NCI-H1092 (cell line): ENCODE measurements at places on chromosomes 7 and 10.

GRCh38 chr10:114094795-114095194, 51.1 kb downstream of the ADRB1 start:
- no peak for DNase-seq

GRCh38 chr10:121658611-121659010, 60.4 kb upstream of the FGFR2 start:
- no peak for DNase-seq

DNA sequence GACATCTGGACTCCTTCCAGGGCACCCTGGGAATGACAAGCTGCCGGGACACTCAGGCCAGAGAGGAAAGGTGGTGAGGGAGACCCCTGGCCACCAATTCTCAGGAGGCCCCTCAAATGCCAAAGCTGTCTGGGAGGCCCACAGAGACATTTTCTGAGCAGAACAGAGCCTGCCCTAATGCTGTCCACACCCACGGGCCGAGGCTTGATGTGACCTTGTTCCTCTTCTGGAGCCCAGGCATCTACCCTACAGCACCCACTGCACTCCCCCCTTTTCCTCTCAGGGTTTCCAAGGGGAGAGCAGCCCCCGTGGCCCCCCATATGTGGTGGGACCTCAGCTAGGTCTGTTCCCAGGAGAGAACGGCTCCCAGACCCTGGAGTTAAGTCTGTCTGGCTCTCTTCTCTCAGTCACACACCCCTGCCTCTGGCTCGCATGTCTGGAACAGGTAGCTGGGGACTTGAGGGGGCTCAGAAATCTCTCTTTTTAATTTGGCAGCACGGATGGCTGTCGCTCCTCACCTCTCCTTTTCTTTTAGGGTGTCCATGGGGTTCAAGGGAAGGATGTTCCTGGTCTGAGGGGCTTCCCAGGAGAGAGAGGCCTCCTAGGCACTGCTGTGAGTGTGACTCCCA, 16.8 kb upstream of the VOPP1 start:
- no peak for DNase-seq

DNA sequence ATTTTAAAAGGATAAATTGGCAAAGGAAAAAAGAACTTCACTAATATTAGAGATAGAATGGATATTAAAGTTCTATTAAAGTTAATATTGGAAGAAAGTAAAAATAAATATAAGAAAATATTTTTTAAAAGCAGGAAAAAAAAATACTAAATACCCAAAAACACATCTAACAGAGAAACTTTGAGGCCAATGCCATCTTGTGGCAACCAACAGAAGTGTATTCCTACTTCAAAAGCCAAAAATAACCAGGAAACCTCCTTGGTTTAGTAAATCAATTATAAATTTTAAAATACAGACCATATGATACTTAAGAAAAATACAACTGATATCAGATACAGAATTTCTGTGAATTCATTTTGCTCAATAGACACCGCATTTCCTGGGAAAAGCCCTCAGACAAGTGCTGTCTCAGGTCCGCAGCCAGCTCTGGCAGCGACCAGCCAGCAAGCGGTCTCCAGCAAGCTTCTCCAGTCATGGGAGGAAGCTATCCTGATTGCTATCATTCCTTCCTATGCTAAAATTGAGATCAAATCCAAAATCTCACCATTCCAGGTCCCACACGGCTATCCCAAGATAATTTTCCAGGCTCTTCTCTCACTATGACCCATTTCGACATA, 65.3 kb downstream of the LMBR1 start:
- DNase-seq, result no peak

GRCh38 chr10:105023211-105024111, 382.4 kb downstream of the SORCS3 start:
- no peak for DNase-seq

GRCh38 chr7:90178679-90179278, 24.5 kb downstream of the STEAP1 start:
- no peak for DNase-seq

- DNase-seq, result no peak
Measured at GRCh38 chr10:7161484-7162250, 249.2 kb downstream of the SFMBT2 start.

DNA sequence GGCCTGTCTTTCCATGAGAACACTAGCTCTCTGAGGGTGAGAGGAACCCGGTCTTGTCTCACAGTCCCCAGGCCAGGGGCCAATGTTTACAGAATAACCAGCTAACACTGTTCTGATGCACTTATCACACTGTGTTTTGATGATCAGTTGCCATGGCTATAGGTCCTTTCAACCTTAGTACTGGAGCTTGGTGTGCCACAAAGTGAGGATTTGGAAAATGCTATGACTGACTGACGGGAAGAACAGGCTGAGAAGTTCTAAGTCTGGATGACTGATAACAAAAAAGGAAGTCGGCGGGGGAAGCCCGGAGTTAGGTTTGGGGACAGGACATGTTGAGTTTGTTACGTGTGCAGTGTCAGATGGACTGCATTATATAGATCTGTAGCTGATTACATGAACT, 141.8 kb downstream of the CTTNBP2 start:
- no peak for DNase-seq

- DNase-seq, result no peak
Measured at GRCh38 chr10:1107679-1108078, 51.5 kb downstream of the WDR37 start.

- DNase-seq, result no peak
Measured at GRCh38 chr7:154343778-154344412, 291.7 kb downstream of the DPP6 start.

- DNase-seq, result no peak
Measured at GRCh38 chr7:87878208-87878735, 2.0 kb downstream of the DBF4 start.

GRCh38 chr7:157612664-157613561, 276.1 kb downstream of the DNAJB6 start:
- no peak for DNase-seq

DNA sequence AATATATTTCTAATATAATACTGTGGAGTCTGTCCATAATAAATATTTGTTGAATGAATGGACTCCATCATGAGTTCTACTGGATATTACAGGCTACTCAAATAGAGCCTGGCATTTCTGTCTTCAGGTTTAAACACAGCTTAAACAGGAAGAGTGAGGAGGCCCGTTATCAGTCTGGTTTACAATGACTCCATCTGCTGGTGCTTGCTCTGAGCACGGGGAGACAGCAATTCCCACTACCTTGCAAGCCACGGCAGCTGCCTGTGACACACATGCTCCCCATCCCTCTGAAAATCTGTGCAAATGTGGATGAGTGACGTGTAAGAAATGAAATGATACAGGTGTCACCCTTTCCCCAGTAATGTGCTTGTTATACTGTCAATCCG, 293.5 kb upstream of the IMMP2L start:
- DNase-seq, result no peak

DNA sequence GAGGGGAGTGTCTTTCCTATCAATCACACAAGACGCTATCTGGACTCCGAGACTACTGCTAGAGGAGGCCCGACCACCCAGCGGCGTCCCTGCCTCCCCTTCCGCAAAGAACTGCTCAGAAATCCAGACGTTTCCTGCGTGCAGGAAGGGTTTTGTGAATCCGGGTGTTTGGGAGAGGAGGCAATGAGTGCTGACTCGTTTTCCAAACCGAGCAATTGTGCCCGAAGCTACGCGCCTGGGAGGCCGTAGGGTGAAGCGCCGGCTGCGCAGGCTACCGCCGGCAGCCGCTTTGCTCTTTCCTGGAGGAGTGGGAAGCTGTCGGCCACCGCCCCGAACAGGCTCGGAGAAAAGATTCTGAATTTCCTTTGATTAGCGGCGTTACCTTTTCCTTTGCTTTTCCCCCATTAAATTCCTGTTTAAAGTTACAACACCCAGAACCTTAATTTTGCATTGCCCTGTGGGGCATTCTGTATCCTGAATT, 5.3 kb downstream of the VAX1 start:
- no peak for DNase-seq

- no peak for DNase-seq
Measured at GRCh38 chr10:26491276-26491675, 53.1 kb downstream of the APBB1IP start.

DNA sequence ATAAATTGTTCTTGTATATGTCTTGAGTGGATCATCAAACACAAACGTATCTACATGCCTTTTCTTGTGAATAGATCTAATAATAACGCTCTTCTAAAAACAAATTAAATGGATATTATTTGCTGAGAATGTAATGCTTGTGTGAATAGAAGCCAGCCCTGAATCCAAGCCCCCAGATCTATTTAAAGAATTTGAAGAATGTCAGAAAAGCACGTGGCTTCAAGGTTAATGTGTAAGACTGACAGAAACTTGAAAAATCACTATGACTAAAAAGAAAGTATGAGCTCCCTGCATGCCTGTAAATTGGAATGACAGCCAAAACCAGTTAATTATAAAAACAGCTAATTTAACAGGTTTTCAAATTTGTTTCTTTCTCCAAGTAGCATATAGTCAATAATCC, 43.2 kb upstream of the ATRNL1 start:
- no peak for DNase-seq
